Breast epithelium (tissue), 4 donors: ENCODE measurements at places on chromosomes 1 and 21. TPM values are rescaled to one million over a fixed set of nuclear protein-coding genes. Genes with fewer than 3 reads are reported as not detected.

SLC22A15 gene
- 10.1 TPM for total RNA-seq

DPM3 gene
- 68.2 TPM for total RNA-seq

FAM177B gene
- 2.3 TPM for total RNA-seq

CFAP107 gene
- not detected for total RNA-seq

KDM5B gene
- total RNA-seq, result 122 TPM

TRAF3IP3 gene
- total RNA-seq, result 4.6 TPM

AMY2A gene
- total RNA-seq, result 1.3 TPM

- DNase-seq, result no peak
Observed at GRCh38 chr1:116420417-116421200, 47.6 kb downstream of the ATP1A1 start.

- DNase-seq, result no peak
Observed at GRCh38 chr1:57910782-57911181, 486.9 kb upstream of the DAB1 start.

DNA sequence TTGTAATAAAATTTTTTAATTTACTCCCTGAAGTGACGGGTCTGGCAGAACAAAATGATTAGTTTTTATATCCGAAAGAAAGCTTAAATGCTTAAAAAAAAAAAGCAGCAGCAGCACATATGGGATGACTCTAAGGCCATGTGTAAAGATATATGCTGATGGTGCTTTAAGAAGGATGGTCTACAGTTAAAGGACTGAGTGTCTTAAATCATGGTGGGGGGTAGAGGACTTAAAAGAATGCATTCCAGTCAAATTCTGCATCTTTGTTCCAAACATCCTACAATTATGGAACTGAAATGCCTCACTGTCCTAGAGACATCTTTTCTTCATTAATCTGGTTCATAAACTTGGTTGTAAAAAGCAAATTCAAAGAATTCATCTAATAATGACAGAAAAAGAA is 7.0 kb downstream of the KDM5B start:
- no peak for DNase-seq

DNA sequence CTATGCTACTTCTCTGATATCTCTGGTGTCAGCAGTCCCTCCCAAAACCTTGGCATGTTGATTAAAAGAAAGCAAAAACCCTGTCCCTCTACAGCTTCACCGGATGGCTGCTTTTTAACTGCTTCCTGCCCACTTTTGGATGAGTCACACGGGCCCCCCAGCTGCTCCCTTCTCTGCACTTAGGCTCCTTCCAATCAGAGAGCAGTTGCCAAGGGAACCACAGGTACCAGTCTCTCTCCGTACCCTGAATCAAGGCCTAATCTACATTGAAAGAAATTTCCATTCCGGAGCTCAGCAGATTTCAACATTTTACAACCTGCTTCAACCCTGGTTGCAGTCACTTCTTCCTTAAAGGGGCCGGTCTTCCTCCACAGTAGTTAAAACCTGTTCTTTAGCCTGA is 70.6 kb upstream of the GJB5 start:
- no peak for DNase-seq

DNA sequence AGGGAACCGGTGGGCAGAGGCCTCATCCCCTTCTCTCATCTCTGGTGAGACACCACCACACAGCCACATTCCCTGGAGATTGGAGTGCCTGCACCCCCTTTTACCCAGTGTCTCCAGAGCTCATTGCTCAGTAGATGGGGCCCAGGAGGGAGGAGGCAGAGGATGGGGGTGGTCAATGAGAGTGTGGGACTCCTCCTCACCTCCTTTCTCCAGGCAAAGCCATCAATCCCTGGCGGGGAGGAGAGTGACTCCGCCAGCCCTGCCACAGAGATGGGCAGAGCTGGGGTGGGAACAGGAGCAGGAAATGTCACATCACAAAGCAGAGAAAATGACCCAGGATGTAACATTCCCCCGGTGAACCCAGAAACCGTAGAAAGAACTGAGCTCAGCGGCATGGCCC is 117.2 kb downstream of the MATN1 start:
- DNase-seq, result no peak

DNA sequence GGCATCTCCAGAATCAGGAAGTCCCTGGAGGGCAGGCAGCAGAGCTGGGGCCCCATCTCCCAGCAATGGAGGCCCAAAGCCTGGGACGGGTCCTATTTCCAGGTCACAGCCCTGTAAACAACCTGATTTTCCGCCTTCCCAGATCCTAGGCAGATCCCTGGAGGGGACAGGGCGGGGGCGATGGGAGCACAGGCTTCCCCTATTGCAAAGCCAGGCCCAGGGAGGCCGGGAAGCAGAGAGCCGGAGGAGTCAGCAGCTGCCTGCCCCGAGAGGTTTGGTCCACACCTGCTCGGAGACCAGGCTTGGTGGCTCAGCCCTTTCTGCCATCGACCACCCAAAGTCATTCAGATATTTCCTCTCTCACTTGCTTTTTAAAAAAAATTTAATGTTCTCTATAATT is 29.2 kb downstream of the CASZ1 start:
- no peak for DNase-seq

GRCh38 chr21:25838809-25839208 is 104.0 kb downstream of the GABPA start:
- DNase-seq, result no peak

- DNase-seq, result no peak
Observed at GRCh38 chr1:195097316-195097715, 1510.9 kb downstream of the KCNT2 start.

DNA sequence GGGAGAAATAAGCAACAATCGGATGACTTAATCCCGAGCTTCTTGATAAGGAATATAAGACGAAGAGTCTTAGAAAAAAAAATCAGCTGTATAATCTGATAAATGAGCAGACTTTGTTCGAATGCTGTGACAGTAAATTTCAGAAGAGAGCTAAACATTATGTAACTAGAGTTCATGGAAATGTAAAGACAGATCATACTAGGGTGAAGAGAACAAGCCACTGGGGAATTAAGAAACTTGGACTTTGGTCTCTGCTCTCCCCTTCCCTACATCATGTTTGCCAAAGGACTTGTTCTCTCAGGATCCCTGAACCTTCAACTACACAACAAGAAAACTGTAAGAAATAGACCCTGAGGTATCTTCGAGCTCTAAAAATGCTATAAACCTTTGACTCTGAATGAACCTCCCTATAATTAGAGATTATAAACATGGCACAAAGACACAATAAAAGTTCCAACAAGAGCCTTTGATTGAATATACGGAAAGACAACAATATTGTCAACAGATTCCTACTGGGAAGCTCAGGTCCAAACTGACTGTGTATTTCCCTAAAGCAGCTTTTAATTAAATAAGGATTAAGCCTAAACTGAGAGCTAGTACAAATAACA is 27.5 kb downstream of the FRRS1 start:
- no peak for DNase-seq

GRCh38 chr1:47611992-47612391 is 174.1 kb downstream of the FOXD2 start:
- no peak for DNase-seq

DNA sequence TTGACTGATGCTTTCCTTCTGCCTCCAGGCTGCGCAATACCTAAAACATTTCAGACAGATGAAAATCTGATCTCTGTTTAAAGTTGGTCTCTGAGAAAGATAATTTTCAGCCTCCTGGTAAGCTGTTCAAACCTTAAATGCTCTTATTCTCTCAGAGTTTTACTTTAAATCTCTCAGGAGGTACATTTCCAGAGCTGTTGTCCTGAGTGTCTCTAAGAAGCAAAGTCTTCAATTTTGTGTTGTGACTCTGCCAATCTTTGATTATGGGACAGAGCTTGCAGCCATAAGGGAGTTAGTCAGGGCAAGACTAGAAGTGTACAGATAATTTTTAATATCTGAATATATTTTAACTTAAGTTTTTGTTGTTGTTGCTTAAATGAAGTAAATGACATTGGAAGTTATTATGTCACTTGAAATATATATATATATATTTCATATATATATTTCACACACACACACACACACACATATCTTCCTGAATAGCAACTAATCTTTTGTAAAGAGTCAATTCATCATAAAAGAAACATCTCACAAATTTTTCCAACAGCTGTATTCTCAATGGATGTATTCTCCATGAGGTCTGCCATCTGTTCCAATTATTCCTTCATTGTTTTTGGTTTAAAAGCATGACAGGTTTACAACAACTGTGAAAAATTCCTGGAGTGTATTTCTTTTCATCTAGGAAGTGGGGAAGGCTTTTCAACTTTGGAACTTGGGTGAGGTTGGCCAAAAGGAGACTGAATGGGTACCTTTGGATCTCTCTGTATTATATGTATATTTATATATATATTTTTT is 259.4 kb downstream of the BACH1 start:
- DNase-seq, result no peak
